ENCODE measurements at places on chromosomes 3 and 15.

DNA sequence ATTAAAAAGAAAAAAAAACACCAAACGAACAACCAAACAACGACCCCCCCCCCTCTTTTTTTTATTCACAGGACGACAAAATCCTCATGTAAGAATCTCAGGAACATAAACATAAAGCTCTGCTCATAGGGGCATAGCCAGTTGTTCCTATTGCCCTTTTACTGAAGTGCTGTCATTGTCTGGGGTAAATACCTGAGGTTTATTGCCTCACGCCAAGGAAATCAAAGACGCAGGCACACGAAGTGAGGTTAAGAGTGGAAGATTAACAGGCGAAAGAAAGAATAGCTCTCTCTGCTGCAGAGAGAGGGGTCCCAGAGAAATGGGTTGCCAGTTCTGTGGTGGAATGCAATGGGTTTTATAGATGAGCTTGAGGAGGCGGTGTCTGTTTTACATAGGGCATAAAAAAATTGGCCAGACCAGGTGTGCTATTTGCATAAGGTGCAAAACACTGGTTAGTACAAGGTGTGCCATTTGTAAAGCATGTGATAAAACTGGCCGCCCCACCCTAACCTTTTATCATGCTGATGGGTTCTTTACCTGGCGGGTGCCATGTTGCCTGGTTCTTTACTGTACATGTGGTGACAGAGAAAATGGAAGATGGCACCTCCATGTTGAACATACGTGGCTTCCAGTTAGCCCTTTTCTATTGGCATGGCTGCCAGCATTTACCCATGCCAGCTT lies 257.6 kb upstream of the ZPLD1 start:
- no peak for DNase-seq

DNA sequence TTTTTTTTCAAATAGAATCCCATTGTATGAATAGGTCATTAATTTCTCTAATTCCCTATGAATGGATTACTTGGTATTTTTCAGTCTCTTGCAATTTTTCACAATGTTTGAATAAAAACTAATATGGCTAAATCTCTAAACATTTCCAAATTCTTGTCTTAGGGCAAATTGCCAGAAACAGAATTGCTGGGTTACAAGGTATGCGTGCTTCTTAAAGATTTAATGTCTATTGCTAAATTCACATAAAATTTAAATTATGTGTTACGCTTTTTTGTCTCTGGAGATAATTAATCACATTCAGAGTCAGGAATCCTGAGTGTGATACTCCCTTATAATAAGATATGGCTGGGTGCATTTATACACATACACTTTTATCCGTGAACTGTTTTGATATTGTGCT lies 264.5 kb upstream of the TBL1XR1 start:
- no peak for DNase-seq

DNA sequence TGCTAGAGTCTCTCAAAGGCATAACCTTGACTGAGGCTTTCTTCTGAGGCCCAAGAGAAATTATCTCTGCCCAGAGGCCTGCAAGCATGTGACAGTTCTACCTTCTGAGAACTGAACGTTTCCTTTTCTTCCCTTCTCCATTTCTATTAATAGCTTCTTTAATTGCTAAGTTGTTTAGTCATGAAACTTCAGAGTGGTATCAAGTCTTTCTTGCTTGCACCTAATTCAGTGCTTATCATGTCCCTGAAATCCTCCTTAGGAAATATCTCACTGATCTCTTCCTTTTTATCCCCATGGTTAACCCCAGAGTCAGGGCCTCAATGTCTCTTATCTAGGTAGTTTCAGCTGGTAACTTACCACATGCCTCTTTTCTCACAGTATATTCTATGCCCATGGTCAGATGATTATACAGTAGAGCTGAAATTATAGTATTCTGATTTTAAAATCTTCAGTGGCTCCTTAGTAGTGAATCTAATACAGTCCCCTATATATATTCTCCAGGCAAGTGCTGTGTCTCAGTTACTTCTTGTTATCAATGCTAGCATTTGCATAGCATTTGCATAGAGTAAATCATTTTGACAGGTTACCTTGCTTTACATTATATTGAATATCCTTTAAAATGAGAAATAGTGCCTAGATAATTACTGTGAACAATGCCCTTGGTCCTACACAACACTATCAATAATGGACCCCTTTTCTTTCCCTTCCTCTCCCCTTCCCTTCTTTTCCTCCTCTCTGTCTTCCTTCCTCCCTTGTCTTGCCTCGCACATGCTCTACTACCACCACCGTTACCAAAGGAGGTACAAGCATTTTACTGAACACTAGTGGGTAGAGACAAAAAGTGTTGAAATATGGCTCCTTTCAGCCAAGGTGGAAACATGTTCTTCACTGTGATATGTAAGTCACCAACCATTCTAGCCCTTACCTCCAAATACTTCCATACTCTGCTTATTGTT lies 33.0 kb downstream of the KBTBD8 start:
- no peak for DNase-seq

DNA sequence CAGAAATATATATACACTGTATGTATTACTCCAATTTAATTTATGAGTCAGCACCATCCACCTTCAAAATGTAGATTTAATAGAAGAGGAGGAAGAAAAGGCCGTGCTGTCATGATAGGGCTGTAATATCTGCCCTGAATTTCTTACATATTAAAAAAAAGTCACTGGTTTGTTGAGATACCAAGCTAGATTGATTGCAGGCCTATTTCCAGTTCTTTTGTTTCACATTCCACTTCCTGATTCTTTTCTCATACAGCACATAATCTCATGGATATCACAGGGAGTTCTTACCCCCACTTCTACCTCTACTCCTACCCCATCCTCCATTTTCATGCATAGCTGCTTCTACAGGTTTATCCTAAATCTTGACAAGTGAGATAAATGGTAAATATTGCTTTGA lies 290.3 kb downstream of the ZBTB20 start:
- DNase-seq = no peak

- no peak for DNase-seq
These were observed 592 bp downstream of the DUOXA2 start for GRCh38 chr15:45114751-45115085.

DNA sequence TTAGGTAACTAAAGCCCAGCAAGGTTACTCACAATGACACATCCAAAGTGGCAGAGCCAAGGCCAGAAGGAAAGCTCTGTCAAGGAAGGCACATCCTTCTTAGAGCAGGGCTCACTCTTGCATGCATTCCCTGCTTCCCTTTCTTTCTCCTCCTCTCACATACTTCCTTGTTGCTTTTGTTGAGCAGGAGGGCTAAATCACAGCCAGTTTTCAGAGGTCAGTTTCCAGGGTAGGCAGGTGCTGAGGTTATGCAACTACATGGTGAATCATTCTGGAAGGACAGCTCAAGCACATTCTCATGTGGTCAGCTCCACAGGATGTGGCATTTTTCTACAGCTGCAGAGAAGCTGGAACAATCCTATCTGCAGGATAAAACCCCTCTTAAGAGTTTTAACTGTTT lies 275.6 kb downstream of the ZNF621 start:
- no peak for DNase-seq

- no peak for DNase-seq
These were observed 74.7 kb upstream of the ACKR4 start for GRCh38 chr3:132522353-132522752.

DNA sequence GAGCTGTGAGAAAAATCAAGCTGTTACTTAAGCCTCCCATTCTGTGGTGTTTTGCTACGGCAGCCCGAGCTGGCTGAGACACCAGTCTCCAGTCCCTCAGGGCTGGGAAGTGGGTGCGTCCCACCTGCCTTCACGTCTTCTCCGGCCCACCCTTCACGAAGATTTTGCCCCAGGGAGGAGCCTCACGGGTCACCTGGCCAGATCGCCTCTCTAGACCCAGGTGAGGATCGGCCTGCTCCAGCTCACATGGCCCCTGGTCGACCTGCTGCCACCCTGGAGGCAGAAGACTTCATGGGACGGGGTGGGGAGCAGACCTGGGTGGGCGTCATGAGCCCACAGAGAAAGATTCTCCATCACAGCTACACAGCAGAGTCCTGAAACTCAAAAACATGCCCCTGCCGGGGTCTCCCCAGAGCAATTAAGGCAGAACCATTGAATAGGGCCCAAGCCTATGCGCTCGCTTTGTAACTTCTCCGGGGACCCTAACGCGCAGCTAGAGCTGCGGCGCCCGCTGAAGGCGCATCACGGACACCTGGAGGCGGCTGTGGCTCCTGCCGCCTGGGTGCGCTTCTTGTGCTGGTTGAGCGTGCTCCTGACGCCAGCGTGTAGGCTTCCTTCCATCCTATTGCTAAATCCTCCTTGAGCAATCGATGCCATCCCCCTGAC lies 92.6 kb upstream of the ALDH1A3 start:
- no peak for DNase-seq

DNA sequence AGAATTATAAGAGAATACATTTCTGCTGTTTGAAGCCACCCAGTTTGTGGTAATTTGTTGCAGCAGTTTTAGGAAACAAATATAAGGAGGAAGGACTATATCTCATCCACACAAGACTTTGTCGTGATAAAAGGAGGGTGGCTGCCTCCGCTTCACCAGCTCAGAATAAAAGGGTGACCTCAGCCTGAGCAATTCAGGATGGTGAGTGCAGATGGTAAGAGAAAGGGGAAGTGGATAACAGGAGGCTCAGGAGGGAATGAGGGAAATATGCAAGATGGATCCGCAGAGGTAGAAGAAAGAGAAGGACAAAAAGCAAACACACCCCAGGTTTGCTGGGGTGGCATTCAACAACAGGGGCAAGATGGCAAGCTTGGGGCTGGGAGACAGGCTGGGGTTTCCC lies 108.1 kb upstream of the TNFAIP8L3 start:
- DNase-seq = no peak

GRCh38 chr3:13141991-13142412 lies 68.8 kb upstream of the IQSEC1 start:
- DNase-seq = no peak

DNA sequence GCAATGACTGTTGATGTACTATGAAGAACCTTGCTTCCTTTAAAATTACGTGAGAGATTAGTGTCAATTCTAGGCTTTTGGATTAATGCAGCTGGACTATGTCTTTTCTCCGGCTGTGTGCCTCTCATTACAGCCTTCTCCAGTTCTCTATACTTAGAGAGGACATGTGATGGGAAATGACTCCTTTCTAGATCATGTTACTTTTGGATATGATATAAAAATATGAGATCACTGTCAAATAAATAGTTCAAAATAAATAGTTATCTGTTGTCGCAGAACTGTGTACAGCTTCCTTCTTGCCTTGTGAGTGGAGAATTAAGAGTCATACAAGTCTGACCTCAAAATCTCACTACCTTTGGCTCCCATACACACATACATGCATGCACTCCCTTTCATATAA lies 592.4 kb downstream of the DIPK2A start:
- DNase-seq = no peak

DNA sequence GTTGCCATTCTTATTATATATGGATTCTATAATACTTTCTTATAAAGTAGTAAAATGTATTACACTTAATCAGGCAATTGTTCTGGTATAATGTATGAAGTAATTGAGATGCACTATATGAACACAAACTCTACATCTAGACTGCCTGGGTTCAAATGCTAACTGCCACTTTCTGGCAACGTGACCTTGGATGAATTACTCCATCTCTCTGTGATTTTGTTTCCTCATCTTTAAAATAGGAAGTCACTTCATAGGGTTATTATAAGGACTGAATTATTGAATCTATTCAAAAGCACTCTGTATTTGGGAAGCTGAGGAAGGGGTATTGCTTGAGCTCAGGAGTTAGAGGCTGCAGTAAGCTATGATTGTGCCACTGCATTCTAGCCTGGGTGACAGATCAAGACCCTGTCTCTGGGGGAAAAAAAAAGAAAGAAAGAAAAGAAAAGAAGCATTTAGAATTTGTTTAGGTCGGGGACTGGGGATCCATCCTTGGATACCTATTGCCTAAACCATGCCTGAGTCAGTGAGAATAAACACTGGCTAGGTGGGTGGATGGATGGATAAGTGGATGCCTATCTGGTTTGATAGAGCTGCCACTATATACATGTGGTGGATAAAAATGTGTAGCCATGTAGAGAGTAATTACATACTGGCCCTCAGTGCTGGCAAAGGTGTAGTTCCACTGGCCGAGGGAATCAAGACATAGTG lies 2.5 kb downstream of the TM4SF1 start:
- DNase-seq = no peak

DNA sequence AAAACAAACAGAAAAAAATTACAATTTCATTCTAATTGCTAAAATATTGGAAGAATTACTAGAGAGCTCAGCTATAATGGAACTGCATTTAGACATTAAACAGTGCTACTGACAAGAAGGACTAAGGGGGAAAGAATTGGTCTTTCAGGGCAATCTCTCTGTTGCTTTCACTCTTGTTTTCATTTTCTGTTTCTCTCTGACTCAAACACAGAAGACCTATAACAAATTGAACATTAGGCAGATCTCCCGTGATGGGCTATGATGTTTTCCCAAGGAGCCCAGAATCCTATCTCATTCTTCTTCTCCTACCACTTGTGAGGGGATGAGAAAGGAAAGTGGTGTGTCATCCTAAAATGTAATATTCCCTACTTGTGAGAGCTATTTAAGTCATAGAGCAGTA lies 358.0 kb upstream of the TGFBR2 start:
- DNase-seq = no peak

DNA sequence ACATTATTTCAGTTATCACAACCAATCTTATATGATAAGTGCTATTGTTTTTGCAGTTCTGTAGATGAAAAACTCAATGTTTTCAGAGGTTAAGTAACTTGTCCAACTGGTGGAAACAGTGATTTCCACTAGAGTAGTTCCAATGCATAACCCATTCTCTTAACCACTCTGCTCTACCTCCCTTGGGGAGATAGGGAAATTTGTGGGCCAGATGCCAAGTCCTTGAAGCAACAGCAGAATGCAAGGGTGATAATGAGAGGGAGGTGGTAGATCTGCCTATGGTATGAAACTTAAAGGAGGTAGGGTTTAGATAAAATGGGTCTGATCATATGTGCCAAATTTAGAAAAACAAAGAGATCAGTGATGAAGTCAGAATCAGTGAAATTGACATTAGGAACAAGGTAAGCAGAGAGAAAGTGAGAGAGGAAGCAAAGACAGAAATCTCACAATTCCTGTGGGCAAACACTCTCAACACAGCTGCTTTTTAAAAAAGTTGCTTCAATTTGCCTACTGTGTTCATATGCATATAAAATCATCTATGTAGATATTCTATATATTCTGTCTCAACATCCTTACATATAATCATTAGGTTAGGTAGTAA lies 50.5 kb upstream of the UBP1 start:
- peak; percentile 17 for DNase-seq

DNA sequence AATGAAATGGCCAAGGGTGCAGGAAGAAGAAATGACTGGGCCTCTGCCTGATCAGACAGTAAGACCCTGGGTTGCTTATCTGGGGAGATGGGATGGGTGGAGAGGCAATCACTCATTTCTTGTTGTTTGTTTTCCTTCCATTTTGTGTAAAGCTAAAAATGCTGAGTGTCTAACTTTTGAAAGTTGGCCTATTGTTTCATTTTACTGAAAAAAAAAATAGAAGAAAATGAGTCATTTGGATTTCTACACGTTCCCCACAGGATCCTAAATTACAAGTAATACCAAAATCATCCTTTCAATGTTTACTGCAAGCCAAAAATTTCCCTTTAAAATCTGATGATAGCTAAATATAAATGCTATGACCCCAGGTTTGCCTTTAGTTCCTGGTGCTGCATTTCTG lies 30.6 kb downstream of the PTX3 start:
- DNase-seq = no peak
